ENCODE measurements at places on chromosomes 5 and 9.

DNA sequence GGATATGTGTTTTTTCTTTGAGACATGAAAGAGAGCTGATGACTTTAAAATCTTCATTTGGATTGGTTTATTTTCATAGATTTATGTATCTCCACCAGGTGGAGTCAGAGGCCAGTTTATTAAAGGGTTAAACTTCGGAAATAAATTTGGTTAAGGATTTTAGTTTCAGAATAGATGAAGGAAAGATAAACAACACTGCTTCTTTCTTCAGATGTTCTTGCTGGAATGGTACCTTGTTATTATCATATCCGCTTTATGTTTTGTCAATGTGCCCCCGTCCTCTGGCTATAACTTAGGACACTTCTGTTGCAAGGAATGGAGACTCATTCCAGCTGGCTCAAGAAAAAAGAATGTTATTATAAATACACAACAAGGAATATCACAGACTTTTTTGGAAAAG, 81.2 kb downstream of the ALDH1A1 start:
- DNase-seq, result no peak

GRCh38 chr5:32828492-32828891, 117.4 kb downstream of the NPR3 start:
- no peak for DNase-seq

GRCh38 chr5:37882636-37883035, 42.8 kb upstream of the GDNF start:
- DNase-seq, result no peak

GRCh38 chr9:27368316-27368985, 71.5 kb upstream of the EQTN start:
- DNase-seq, result no peak

GRCh38 chr9:3887221-3887653, 361.4 kb upstream of the RFX3 start:
- DNase-seq, result no peak

DNA sequence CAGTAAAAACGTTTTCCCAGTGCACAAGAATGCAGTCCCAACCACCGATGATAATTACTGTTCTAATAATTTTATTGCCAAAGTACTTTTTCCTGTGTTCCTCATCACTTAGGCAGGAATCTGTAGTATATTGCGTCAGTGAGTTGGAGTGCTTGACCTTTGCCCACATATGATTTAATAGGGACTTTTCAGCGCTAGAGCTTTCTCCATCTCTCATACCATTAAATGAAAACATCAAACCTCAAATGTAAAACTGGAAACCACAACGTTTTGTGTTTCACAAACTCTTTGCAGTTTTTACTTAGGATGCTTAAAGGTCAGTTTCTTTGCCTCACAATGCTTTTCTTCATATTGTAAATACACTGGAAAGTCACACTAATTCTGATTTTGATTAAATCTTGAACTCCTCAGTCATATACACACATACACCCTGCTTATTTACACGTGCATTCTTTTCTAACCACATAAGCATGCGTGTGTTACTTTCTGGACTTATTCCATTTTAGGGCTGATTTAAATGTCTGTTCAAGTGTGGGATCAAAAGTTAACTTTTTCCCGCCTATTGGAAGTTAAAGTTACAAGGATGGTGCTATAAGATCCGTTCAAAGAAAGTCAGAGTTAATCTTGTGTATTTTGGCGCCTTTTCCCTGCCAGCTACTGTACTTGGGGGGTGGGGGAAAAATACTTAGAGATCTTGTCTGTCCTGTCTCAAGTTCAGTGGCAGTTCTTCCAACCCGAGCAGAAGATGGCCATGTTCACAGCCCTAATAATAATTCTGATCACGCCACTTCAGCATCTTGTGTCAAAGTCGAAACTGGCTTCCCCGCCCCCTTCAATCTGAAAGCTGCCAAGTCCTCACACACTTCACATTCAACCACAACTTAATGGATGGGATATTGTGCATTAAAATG, 6.6 kb upstream of the NFIB start:
- no peak for DNase-seq

GRCh38 chr9:78023003-78023741, 8.4 kb downstream of the GNAQ start:
- no peak for DNase-seq

GRCh38 chr9:83920927-83921707, at the start of gene KIF27:
TSS of gene KIF27 (minus strand) at chr9:83921432. CDS start at chr9:83915591, 5,841 bp downstream.
- DNase-seq, result peak; percentile 89

DNA sequence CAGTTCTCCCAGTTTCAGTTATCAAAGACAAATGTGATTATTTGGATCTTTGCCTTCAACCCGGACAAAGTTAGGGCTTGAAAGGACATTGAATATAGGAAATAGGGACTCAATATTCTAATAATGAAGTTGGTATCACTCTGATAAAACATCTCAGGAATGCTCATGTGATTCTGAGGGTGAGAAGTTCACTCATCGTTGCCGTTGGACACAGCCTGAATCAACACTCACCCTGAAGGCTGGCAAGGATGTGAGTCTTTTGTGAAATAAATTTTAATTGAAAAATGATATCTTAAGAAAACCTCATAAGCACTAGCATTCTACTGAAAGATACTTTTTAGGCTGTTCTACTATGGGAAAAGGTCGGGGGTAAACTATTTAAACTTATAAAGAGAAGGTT, 44.8 kb upstream of the C9orf72 start:
- no peak for DNase-seq
